Muscle of back (tissue), 13 donors: ENCODE measurements at places on chromosomes 16 and 17. TPM values are rescaled to one million over a fixed set of nuclear protein-coding genes. Genes with fewer than 3 reads are reported as not detected.

- DNase-seq, result no peak
Measured at GRCh38 chr17:16444258-16444886, 29.0 kb downstream of the TRPV2 start.

DNA sequence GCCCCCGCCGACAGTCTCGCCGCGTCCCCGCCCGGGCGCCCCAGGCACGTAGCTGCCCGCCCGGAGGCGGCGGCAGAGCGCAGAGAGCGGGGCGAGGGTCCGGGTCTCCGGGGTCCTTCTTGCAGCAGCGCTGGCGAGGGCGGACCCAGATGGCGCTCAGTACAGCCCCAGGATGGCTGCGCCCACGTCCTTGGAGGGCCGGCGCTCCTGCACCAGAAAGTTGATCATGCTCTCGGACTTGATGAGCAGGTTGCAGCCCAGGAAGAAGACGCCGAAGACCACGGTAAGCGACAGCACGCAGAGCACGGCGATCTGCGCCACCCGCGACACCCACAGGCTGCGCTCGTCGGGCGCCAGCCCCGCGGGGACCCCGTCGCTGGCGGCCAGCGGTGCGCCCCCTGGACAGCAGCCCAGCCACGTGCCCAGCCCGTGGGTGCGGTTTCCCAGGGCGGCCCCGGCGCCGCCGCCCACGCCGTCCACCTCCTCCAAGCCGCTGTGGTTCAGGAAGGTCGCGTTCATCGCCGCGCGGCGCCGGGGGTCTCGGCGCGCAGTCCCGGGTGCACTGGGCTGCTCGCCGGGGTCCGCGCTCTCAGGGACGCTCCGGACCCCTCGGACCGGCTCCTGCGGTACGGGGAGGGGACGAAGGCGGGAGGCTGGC is 435 bp downstream of the RPRML start:
- peak; percentile 45 for DNase-seq

DNA sequence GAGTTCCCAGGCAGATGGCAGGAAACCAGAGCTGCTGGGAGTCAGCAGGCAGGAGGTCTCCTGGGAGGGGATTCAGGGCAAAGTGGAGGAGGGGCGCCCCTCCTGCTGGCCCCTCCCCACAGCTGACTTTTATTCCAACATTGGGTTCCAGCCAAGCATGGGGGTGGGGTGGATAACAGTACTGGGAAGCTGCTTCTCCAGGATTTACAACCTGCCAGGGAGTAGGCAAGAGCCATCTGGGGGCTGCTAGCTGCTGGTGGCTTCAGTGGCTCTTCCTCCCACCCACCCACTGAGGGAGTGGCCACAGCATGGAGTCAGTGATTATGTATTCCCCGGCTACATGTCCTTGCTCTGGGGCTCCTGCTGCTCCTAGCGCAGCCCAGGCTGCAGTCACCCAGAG is 36.8 kb downstream of the TMEM132E start:
- DNase-seq, result no peak

Gene PMFBP1
- 1.7 TPM for polyA plus RNA-seq

DNA sequence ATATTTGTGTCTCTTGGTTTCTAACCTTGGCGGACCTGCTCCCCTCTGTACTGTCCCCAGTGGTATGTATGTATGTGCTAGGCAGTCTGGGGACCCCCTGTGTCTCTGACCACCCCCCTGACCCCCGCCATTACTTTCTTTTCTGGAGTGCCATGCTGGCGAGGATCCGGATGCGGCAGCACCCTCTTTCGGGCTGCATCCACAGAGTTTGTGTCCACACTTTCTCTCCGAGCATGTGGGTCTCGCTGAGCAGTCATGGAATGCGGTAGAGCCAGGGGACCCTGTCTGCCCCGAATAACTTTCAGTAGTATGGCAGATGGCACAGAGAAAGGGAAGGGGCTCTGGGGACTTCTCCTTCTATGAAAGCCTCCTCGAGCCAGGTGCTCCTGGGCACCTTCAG is 17.0 kb downstream of the KCTD2 start:
- no peak for DNase-seq

Gene ZSCAN10
- 0.22 TPM for polyA plus RNA-seq

- DNase-seq, result no peak
Measured at GRCh38 chr17:40461732-40462342, 18.6 kb downstream of the IGFBP4 start.

- DNase-seq, result no peak
Measured at GRCh38 chr17:68161644-68162428, 86.0 kb upstream of the AMZ2 start.

DNA sequence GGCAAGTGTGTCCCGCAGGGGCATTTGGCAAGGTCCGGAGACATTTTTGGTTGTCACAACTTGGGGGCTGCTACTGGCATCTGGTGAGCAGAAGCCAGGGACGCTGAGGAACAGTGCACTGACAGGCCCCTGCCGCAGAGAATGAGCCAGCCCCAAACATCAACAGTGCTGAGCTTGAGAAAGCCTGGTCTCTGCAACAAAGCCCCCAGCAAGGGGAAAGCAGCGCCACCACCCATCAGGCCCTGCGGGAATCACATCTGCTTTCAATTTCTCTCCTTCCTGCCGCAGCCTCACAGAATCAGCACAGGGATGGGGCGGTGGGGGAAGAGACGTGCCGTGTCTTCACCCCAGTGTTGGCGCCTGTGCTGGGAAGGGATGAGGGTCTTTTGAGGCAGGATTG is 14.8 kb upstream of the PRPSAP1 start:
- peak; percentile 78 for DNase-seq

DNA sequence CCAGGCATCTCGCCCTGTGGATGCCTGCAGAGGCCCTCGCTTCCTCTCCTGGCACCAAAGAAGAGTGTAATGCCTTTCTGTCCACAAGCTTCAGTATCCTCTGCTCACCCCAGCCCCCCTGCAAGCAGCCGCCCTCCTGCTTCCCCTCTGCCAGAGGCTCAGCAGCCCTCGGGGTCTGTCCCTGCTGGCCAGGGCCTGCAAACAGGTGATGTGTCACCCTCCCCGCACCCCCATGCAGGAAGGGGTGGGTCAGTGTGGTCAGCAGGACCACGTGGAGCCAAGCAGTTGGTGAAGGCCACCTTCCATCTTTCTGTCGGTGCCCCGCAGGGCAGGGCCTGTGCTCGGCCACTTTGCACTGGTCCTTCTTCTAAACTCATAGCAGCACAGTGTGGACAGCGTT is 129.9 kb upstream of the CIBAR2 start:
- DNase-seq, result no peak

Gene HS3ST3A1
- polyA plus RNA-seq, result 0.79 TPM

GRCh38 chr17:49557312-49558024 is 18.2 kb upstream of the NXPH3 start:
- DNase-seq, result peak; percentile 51
